CD14-positive monocyte (primary cell): ENCODE measurements at places on chromosomes 2 and 18. TPM values are rescaled to one million over a fixed set of nuclear protein-coding genes. Genes with fewer than 3 reads are reported as not detected.

GRCh38 chr2:86488561-86489250 is 47.5 kb downstream of the KDM3A start:
- H3K4me3 ChIP-seq, result no peak overlapping the region
- H3K36me3 ChIP-seq, result peaks cover 96% of the 10 kb centered on the region
- H3K27me3 ChIP-seq, result no peaks in the 10 kb centered on the region

DNA sequence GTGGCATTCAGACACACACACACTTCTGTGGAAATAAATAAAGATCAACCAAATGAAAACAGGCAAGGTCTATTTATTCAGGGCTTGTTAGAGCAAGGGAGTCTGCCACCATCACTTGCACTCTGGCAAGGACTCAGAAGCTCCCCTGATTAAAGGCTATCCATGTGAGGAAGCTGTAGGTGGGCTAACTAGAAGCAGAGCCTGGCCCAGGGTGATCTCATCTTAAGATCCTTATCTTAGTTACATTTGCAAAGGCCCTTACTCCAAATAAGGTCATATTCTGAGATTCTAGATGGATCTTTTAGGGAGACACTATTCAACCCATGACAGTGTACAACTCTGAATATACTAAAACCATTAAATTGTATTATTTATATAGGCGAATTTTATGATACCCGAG is 190.0 kb upstream of the SRD5A2 start:
- H3K4me1 ChIP-seq, result no peaks in the 10 kb centered on the region
- H3K4me3 ChIP-seq, result no peak overlapping the region
- no peaks in the 10 kb centered on the region for H3K36me3 ChIP-seq
- DNase-seq, result no peak

DNA sequence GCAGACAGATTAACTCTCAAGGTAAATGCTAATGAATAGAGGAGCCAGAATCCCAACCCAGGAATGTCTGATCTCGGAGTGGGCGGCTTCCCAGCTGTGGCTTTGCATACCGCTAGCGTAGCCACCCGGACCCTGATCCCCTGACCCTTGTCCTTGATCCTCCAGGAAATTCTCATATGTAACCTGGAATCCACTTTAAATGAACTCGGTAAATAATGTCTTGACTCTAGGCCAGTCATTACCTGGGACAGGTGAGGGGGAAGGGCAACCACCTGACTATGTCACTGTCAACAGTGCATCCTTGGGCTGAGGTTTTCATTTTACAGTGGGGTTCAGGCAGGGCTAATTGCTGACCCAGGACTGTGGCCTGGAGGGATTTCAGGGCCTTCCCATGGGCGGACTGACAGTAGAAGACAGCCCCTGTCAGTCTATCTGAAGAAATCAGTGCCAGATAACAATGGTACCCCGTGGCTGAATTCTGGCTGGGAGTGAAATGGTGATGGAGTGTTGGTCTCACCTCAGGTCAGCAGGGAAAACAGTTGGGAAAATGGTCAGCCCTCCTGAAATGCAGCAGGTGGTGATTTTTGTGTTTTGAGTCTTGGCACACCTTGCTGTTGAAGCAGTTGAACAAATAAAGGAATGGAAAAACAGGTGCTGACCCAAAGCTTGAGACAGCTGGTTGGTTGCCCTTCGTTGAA is 9.6 kb downstream of the ACKR3 start:
- H3K36me3 ChIP-seq, result peaks cover 5% of the 10 kb centered on the region
- no peak for DNase-seq
- H3K4me1 ChIP-seq, result no peaks in the 10 kb centered on the region
- no peak overlapping the region for H3K27ac ChIP-seq
- no peak overlapping the region for H3K4me3 ChIP-seq

GRCh38 chr2:217491271-217491670 is 511.5 kb downstream of the TNS1 start:
- H3K27me3 ChIP-seq, result no peaks in the 10 kb centered on the region
- peaks cover 4% of the 10 kb centered on the region for H3K4me1 ChIP-seq
- no peaks in the 10 kb centered on the region for H3K36me3 ChIP-seq
- no peak overlapping the region for H3K27ac ChIP-seq
- H3K4me3 ChIP-seq, result no peak overlapping the region

The LRRC30 gene
- polyA plus RNA-seq, result not detected

GRCh38 chr2:55901941-55902340 is 21.6 kb downstream of the EFEMP1 start:
- DNase-seq, result no peak
- no peaks in the 10 kb centered on the region for H3K36me3 ChIP-seq
- no peaks in the 10 kb centered on the region for H3K27me3 ChIP-seq
- no peak overlapping the region for H3K27ac ChIP-seq

The G6PC2 gene
- not detected for polyA plus RNA-seq
